ENCODE measurements at places on chromosomes 11 and 22.

DNA sequence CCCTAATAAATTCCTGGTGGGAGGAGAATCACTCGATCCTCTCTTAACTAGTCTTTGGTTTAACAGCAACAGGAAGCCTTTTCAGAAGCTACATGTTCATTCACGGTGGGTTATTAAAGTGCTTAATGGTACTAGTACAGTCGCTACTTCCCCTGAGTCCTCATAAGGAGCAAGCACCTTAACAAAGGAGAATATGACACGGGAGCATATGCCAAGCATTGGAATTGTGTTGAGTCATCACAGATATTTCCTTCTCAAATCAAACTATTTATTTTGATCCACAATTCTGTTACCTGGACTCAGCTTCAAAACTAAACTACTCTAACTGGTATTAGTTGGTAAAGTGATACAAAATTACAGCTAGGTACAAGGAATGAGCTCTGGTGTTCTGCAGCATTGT lies 177.5 kb upstream of the CTSC start:
- DNase-seq = no peak

DNA sequence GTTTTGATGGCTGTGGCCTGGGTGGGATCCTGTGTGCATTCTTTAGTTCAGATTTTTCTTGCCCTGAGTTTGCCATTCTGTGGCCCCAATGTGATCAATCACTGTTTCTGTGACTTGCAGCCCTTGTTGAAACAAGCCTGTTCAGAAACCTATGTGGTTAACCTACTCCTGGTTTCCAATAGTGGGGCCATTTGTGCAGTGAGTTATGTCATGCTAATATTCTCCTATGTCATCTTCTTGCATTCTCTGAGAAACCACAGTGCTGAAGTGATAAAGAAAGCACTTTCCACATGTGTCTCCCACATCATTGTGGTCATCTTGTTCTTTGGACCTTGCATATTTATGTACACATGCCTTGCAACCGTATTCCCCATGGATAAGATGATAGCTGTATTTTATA lies 620 bp downstream of the OR4C16 start:
- no peak for DNase-seq

DNA sequence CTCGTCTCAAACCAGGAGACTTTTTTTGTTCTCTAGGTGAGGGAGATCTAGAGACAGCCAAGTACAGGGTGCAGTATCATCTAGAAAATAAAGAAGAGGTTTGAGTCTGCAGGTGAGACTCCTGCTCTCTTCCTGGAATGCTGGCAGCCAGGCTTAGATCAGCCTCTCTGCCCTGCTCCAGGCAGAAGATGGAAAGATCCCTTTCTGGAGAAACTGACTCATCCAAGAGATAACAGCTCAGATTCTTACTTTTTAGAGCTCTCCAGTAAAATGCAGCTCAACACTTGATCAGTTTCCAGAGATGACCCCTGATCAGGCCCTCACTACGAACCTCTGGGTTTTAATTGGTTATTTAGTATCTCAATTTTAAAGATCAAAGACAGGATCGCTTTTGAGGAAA lies 44.6 kb upstream of the EHF start:
- DNase-seq = no peak

- DNase-seq = no peak
Observed at GRCh38 chr22:37818409-37819104, 4.6 kb upstream of the GALR3 start.

GRCh38 chr11:118438314-118438931 lies 2.1 kb downstream of the KMT2A start:
- DNase-seq = no peak

- no peak for DNase-seq
Observed at GRCh38 chr11:72585762-72586311, 88.4 kb downstream of the PDE2A start.

GRCh38 chr11:23078289-23078971 lies 218.2 kb upstream of the CCDC179 start:
- DNase-seq = no peak

DNA sequence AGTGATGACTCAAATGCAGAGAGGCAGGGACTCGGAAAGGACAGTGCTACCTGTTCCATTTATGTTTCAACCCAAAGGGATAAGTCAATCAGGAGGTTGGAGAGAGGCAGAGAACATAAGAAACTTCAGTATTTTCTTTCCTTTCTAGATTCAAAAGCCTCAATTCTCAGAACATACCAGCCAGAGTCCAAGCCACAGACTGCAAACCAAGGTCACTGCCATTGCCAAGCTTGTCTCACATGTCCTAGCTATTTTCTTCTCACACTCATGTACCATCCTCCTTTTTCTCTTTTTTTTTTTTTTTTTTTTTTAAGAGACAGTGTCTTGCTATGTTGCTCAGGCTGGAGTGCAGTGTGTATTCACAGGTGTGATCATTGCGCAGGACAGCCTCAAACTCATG lies 111.7 kb upstream of the AKIP1 start:
- no peak for DNase-seq

DNA sequence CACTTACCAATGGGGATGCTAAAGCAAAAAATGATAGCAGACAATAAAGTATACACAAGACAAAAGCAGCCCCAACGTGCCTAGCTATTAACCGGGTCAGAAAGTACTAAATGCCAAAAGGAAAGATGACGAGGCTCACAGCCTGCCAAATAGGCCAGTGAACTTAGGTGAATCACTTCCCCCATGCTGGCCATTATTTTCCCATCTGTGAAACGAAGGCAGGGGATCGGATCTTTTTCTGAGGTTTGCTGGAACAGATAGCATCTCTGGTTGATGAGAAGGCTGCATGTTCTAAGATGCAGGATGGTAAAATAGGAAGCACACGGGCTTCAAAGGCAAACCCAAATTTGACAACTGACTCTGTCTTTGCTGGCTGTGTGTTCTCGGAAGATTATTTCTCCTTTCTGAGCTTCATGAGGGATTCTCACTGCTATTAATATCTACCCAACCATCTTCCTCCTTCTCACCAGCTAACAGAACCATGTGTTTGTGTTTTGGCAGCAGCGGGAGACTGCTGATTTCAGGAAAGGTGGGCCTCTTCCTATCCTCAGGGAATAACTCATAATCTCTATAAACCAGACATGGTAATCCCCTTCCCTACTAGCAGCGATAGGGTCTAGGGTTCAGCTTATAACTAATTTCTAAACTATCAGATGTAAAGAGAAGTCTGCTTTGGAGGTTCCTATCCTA lies 390.7 kb downstream of the LARGE1 start:
- DNase-seq = no peak

DNA sequence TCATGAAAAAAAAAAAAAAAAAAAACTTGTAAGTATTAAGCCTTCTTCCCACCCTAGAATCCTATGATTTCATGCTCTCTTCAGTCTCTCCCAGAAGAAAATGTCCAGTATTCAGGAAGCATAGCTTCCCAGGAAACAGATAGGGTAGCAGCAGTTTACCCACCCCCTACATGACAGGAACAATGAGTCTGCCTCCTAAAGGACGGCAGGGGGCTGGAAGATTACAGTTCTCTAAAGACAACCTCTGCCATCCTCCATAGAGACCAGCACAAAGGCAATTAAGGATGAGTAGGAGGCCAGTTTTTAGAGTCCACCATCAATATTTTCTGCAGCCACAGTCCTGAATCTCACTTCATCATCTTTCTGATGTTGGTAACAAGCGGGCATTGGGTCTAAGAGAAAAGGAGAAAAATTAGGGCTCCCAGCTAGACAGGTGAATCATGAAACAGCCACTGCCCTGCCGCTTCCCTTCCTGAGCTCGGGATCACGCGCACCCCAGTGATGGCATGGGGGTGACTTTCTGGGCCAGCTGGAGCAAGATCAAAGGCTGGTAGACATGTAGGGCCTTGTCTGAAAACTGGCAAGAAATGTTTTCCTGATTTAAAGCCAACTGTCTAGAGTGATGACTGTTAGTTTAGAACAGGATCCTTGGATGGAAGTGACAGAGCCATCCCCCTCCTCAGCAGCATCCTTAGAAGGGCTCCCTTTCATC lies 322.8 kb downstream of the LARGE1 start:
- no peak for DNase-seq

DNA sequence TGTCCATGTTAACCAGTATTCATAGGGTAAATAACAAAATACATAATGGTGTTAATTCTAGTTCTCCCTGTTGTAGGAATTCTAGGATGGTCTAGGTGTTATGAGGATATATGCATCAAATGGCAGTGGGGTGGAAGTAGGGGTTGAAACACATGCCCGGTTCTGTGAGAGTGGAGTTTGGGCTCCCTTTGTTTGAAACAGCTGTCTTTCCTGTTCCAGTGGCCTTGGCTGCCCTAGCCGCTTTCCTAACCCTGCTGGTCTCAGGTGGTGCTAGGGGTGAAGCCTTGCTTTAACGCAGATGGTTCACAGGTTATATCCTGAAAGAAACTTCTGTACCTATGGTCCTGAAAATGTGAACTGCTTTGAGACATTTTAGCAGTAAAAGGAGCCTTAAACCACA lies 38.3 kb downstream of the SERPINH1 start:
- DNase-seq = no peak

- DNase-seq = no peak
Observed at GRCh38 chr11:58980159-58980843, 41.0 kb downstream of the GLYATL1 start.

DNA sequence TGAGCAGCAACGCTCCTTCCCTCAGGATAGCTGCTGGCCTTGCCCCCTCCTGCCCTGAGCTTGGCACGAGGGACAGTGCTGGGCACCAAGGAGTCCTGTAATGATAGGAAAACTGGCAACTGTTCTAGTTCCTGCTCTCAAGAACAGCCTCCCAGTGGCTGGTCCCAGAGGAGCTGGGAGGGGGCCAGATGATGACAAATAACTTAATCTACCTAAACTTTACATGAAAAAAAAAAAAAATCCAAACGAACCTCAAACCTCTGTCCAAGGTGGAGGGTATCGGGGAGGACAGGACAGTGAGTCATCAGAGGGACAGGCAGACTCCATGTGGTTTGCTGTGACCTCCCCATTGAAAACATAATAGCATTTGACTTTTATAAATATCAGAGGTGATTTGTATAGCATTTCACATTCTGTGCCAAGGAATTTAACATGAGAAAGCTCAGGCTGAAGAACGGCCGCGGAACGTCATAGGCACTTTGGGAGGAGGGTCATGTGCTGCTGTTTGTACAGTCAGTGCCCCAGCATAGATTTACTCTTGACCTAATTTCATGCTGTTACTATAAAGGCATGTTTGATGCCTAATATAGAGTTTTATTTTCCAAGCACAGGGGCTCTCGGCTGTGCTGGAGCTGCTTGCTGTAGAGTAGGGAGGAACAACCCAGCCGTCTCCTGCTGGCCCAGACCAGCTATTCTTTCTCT lies 98.2 kb upstream of the NNMT start:
- no peak for DNase-seq

DNA sequence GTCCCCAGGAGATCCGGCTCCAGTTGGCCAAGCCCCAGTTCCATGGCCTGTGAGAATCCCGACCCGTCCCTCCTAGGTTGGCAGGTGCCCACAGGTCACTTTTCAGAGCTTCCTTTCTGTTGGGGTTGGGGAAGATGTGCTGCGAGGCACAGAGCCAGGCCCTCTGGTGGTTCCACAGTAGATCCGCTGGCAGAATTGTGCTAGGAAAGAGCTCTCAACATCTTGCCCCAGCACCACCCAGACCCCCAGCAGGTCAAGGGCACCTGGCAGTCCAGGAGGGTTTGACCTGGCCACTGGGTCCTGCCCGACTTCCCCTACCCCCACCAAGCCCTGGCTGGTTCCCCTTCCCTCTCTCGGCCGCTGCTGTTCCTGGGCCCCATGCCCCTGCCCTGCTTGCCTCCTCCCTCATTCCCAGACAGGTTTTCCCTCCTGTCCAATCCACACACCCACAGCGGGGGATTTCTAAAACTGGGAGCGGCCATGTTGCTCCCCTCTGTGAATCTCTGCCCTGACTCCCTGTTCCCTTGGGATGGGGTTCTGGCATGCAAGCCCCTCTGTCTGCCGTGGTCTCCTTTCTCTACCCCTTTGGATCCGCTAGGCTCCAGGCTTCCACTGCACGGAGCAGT lies 26.2 kb upstream of the GCAT start:
- DNase-seq = no peak

GRCh38 chr11:58127350-58127749 lies 2.0 kb upstream of the OR9I1 start:
- no peak for DNase-seq

DNA sequence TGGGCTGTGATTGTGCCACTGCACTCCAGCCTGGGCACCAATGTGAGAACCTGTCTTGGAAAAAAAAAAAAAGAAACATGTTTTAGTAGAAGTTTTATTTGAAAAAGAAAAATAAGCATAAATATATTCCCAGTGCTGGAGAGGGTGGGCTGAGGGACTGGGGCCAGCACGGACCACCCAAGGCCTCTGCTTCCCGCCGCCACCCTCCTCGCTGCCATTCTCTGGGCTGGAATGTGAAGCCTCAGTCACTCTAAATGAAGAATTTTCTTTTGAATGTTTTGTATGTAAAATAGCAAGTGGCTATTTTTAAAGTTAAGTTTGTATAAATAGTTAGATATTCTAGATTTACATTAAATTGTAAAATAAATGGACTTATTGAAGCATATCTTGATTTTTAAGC lies 5.1 kb upstream of the TRMU start:
- no peak for DNase-seq

DNA sequence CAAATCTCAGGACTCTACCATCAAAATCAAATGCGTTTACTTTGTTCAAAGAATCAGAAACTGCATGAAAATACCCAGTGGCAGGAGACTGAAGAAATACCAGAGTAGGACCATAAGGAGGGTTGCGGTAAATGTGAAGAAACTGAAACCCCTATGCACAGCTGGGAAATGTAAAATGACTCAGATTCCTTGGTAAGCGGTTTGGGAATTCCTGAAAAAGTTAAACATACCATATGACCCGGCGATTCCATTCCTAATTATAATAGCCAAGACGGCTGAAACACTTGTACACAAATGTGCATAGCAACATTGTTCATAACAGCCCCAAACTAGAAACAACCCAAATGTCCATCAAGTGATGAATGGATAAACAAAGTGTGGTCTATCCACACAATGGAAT lies 114.1 kb upstream of the GRAMD1B start:
- no peak for DNase-seq

- DNase-seq = no peak
Observed at GRCh38 chr11:129704831-129705230, 110.8 kb upstream of the TMEM45B start.

DNA sequence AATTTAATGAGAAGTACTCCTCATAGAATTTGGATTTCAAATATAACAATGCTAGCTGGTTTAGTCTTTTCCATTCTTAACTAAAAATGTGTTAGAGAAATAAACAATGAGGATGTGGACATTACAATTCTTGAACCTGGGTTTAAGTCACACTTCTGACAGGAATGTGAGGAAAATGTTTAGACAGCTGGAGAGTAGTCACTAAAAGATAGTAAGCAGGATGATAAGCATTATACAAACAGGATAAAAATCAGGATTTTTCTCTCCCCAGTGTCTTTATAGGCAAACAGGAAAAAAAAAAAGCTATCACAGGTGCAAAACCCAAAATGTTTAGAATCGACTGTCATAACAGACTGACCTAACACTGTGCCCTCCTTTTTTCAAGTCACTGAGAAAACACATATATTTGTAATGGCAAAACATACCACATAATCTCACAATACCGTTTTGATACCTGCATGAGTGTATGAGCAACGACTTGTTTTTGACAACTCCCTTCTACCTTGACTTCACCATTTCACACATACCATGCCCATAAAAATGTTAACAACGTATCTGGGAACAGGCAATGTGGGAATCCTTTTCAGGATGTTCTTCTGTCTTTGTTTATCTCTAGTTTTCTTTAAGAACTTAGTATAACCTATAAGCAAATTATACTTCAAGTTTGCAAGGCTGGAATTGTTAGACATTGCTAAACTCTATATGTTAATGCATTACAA lies 242.0 kb downstream of the SBF2 start:
- DNase-seq = no peak

All from cortex of kidney (tissue), 1 donor.